GM23248 (cell line): ENCODE measurements at places on chromosomes 7 and 10. TPM values are rescaled to one million over a fixed set of nuclear protein-coding genes. Genes with fewer than 3 reads are reported as not detected.

SERPINE1 gene
- total RNA-seq: 1,900 and 2,000 TPM in 2 replicates

DNA sequence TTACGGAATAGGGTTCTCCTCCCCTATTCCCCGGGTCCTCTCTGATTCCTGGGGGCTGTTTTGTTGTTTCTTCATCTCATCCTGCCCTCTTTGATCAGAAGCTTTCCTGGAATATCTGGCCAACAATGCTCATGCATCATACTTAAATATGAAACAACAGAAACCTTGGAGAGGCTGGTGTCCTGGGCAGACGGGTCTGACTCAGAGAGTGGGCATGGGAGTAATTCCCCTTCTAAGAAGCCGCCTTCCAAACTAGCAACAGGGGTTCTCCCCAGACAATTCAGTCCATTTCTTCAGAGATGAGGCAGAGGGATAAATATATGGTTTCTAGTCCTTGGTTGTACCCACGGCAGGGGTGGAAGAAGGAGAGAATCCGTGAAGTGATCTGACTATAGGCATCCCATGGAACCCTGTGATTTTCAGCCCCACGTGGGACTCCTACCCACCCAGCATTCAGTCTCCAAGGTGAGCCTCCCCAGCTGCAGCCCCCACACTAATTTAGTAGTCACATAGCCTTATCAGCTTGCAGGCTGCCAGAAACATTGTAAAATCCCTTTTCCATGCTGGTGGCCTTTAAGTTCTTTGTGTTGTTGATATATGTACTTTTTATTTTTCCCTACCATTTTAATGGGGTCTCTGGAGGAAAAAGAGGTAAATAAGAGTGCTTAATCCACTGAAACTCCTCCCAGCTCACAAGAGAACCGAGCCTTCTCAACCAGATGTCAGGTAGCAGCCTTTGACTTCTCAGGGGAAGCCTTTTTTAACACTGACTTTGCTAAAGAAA lies 119.2 kb downstream of the SFMBT2 start:
- H3K4me1 ChIP-seq: no peaks in the 10 kb centered on the region
- no peaks in the 10 kb centered on the region for H3K27me3 ChIP-seq
- H3K27ac ChIP-seq: no peak overlapping the region
- no peak overlapping the region for H3K4me3 ChIP-seq
- no peak for DNase-seq

- no peaks in the 10 kb centered on the region for H3K36me3 ChIP-seq
- no peak overlapping the region for H3K27ac ChIP-seq
- DNase-seq: no peak
- no peak overlapping the region for H3K4me3 ChIP-seq
These were observed 357.2 kb downstream of the HPSE2 start for GRCh38 chr10:98878418-98878817.

- H3K36me3 ChIP-seq: no peaks in the 10 kb centered on the region
- H3K4me3 ChIP-seq: no peak overlapping the region
- no peak overlapping the region for H3K27ac ChIP-seq
- peaks cover 7% of the 10 kb centered on the region for H3K4me1 ChIP-seq
- DNase-seq: peak; percentile 33
These were observed 148.3 kb upstream of the PHYHIPL start for GRCh38 chr10:59027975-59028655.

DNA sequence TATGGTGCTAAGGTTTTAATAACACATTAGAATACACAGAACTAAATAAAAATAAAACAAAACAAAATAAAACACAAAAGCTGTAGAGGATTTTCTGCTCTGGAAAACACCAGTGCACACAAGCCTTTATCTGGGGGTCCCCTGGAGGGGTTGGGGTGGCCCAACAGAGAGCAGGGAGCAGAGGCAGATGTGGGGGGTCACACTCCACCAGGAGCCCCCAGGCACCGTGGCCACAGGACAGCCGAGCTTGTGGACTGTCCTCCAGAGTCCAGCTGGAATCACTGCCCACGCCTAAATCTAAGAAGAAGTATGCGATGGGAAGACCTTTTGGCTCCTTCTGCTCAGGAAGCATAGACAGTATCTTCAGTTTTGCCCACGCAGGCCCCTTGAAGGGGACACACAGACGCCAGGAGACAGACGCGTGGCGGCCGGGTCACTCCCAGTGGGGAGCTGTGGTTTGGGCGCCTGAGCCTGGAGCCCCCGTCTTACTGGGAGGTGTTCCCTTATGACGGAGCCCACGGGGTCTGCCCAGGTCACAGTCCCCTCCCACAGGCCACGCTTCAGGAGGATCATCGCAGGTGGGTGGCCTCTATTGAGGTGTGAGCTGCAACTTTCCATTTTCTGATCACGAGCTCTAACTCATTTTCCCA lies 595.0 kb downstream of the PTPRN2 start:
- no peaks in the 10 kb centered on the region for H3K27me3 ChIP-seq
- H3K4me1 ChIP-seq: no peaks in the 10 kb centered on the region
- no peaks in the 10 kb centered on the region for H3K36me3 ChIP-seq

GFRA1 gene
- total RNA-seq: 5.0 and 8.1 TPM in 2 replicates

GRCh38 chr10:54854389-54854788 lies 53.4 kb upstream of the PCDH15 start:
- no peaks in the 10 kb centered on the region for H3K27me3 ChIP-seq
- H3K4me3 ChIP-seq: no peak overlapping the region
- H3K27ac ChIP-seq: no peak overlapping the region
- no peak for DNase-seq
